DMS 273 treated with DMSO at 0.1 percent for 48 hours (cell line): ENCODE measurements at places on chromosomes 6 and 20.

GRCh38 chr6:142187209-142187608 is 40.1 kb downstream of the VTA1 start:
- DNase-seq, result no peak

GRCh38 chr6:23655525-23655924 is 470.5 kb upstream of the NRSN1 start:
- no peak for DNase-seq

DNA sequence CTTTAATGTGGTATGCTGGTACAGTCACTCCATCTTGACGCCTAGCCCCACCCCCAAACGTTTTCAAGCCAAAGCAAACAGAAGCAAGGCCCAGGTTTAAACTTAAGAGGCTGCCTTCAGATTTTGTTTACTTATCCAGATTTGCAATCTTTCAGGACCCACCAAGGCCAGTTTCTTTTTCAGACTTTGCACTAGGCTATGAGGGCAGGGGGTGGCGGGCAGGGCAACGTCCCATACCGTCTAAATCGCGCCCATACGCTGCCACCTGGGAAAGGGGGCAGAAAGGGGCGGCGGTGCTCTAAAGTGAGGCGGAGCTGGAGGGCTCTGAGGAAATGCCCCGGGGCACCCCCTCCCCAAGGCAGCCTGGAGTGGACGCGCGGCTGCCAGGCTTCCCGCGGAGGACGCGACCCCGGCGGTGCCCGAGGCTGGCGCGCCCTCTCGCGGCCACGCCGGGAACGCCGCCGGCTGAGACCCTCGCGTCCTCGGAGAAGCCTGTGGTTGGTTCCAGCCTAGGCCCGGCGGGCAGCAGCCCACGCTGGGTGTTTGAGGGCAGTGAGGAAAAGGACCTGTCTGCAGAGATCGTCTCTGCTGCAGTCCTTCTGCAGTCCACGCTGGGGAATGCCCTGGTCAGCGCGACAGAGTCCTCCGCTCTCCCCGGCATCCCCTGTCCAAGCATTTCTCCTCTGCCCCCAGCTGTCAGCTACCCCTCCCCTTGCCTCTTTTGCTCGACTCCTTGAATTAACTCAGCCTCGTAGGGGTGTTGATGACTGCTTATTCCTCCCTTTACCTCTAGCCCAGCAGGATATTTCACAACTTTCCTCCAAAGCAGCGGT is 129.2 kb upstream of the PRND start:
- DNase-seq, result no peak

DNA sequence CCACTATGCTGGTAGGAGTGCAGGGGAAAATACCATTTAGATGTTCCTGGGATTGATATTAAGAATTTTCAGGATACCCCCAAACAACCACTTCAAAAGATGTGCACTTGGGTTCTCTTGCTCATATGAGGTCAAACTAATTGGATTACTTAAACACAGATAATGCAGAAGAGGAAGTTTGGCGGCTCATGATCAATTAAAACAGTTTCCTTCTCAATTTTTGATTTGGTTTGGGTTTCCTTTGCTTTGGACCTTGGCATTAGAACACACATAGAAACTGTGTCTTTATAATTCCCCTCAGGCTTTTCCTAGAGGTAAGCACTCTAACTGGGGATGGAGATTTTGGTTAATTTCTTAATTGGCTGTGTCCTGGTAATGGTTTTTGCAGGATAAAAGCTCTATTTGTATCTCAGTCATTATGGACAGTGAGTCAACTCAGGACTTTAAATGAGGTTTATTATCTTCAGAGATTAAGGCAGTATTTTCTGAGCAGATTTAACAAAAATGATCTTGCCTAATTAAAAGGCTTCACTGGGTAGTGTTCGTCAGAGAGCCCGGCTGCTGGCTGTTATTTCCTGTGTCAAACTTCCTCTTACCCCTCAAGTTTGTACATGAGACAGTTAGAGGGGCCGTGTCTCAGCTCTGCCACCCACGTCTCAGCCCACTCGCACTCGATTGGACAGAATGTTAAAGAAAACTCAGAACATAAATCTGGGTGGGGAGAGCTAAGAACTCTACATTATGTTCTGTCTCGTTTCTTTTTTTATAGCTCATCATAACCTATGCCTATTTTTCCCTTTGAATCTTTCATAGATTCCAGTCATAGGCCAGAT is 50.3 kb upstream of the PREP start:
- DNase-seq, result no peak

DNA sequence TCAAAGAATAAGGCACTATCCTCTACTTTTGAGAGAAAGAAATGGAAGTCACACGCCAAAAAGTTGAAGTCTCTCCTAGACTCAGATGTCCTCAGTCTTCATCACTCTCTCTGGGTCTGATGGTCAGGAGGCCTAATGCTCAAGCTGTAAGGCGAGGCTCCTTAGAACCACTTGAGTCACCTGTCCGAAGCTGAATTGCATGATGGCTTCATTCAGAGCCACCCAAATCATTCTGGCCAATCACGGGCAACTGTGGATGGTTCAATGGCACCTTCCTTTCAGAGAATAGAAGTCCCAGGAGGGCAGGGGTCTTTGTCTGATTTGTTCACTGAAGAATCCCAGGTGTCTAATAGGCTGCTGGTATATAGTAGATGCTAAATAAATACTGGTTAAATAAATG is 69.4 kb upstream of the RNF24 start:
- no peak for DNase-seq

DNA sequence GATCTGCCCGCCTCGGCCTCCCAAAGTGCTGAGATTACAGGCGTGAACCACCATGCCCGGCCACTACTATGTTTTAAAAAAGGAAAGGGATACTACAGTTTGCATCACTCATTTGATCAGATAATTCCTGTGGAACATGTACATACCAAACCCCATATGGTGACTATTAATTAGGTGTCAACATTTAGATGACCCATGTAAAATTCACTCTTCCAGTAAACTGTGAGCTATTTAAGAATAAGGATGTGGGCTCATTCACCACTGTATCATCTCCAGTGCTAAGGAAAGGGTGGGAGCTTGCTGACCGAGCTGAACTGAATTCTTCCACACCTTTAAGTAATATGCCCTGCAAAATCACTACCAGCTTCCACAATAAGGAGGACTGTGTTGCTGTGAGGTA is 127.5 kb downstream of the BTBD9 start:
- DNase-seq, result no peak

GRCh38 chr6:118401325-118401975 is 146.6 kb upstream of the PLN start:
- DNase-seq, result no peak

DNA sequence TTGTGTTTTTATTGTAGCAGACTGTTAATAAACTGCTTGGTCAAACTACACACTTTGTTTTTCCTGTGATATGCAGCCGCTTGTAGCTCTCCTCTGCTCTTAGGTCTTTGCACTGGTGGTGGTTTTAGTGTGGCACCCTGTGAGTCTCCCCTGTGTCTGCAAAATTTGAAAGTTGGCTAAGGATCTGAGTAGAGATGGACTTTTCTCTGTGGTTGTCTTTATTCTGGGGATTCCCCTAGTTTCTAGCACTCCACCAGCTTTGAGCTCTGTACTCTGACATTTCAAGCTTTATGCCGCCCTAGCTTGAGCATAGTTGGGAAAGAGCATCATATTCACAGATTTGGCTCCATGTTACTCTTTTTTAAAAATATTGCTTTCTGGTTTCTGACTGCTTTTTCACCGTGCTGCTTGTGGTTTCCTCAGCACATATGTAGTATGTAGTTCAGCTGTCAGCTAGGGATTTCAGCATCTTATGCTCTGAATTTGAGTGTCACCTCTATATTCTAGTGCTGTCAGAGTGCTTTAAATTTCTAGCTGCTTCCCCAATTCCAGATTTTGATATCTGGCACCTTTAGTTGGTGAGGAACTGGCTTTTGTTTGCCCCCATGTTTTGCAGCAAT is 25.4 kb downstream of the CDYL start:
- DNase-seq, result no peak

DNA sequence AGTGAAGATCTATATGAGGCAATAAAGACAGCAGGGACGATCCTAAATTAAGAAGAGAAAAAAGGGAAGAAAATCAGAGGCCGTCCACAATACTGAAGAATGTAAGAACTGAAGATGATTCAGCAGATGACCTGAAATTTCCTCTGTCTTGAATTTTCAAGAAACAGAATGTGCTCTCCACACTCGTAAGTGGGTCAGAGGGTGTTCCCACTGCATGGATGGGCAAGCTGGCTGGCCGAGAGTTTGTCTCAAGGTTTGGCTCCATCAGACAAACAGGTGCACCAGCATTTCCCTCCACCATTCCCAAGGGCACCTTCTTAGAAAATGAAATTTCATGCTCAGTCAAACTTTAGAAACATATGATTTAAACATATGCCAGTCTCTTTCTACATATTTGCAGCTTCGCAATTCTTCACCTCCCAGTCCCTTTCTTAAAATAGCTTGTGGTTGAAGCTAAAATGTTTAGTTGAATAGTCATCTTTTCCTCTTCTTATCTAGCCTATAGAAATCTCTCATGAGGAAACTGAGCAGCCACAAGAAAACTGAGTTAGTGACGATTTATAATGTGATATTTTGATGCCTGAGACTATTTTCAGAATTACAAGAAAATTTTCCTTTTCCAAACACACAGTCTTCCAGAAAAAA is 576.4 kb downstream of the PRKN start:
- DNase-seq, result no peak

DNA sequence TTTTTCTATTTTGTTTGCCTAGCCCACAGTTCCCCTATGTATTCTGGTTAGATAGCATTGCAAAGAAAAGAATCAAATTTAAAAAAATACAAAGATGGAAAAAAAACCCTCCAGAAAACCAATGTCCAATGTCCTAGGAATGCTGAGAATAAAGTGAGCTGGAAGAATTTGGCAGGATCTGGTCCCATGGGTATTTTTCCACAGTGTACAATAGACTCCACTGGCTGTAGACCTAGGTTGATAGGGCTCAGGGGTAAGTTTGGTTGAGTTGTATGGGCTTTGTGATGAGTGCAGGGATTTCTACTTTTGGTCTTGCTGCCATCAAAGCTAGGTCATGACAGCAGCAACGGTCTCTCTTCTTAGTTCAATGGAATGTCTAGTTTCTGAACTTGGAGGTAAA is 41.5 kb downstream of the SLC22A2 start:
- DNase-seq, result no peak

GRCh38 chr6:1708820-1709219 is 99.1 kb downstream of the FOXC1 start:
- no peak for DNase-seq

- no peak for DNase-seq
These were observed 545 bp downstream of the ACTR5 start for GRCh38 chr20:38748861-38749149.

- no peak for DNase-seq
These were observed 239.8 kb downstream of the TBX18 start for GRCh38 chr6:84524636-84525035.

- DNase-seq, result no peak
These were observed 49.7 kb downstream of the AKAP12 start for GRCh38 chr6:151289399-151290007.

- DNase-seq, result no peak
These were observed 189.9 kb upstream of the EYA4 start for GRCh38 chr6:133051240-133051639.

- DNase-seq, result no peak
These were observed 40.3 kb upstream of the OGFRL1 start for GRCh38 chr6:71248306-71248765.

DNA sequence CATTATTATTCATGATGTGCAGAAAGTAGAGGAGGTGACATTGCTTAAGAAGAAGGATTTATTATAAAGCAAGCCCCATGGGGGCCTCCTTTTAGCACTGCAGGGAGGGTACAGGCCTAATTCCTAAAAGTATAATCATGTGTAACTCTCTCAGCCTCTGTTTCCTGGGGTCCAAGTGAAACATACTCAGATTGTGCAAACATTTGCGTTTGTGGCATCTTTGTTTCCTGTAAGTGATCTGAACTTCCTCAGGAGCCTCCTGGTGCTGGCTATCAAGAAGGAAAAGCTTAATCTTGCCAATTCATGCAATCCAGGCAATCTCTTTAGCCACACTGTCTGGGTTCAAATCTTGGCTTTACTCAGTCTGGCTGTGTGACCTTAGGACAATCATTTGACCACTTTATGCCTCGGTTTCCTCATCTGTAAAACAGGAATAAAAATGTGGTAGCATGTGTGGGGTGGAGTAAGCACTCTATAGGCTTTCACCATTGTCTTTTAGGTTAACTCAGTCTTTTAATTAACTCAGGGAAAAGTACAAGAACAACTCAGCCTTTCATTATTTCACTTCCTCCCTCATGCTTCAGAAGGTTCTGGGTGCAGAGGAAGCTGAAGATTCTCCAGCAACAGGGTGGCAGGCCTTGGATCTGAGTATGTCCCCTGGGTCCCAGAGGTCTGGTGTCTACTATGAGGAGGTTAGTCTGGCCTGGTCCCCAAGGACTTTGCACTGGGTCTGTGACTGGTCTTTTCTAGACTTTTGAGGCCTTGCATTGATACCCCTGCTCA is 831 bp upstream of the SIRPB2 start:
- no peak for DNase-seq

DNA sequence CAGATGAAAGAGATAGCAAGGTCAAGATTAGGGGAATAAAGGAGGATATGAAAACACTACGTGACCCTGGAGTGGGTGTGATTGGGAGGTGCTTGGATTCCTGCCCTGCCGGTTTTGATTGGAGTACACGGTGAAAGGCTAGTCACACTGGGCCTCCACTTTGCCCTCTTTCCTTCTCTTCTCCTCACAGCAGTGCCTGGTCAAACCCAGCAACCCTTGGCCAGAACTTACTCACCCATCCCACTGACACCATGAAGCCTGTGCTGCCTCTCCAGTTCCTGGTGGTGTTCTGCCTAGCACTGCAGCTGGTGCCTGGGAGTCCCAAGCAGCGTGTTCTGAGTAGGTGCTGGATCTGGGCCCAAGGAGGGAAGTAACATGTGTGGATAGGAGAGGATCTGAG is at the start of gene WFDC13:
Gene WFDC13 (plus strand): TSS at position 166 of the 400 bp plus-strand sequence. CDS start 86 bp downstream, at position 252.
- DNase-seq, result no peak

DNA sequence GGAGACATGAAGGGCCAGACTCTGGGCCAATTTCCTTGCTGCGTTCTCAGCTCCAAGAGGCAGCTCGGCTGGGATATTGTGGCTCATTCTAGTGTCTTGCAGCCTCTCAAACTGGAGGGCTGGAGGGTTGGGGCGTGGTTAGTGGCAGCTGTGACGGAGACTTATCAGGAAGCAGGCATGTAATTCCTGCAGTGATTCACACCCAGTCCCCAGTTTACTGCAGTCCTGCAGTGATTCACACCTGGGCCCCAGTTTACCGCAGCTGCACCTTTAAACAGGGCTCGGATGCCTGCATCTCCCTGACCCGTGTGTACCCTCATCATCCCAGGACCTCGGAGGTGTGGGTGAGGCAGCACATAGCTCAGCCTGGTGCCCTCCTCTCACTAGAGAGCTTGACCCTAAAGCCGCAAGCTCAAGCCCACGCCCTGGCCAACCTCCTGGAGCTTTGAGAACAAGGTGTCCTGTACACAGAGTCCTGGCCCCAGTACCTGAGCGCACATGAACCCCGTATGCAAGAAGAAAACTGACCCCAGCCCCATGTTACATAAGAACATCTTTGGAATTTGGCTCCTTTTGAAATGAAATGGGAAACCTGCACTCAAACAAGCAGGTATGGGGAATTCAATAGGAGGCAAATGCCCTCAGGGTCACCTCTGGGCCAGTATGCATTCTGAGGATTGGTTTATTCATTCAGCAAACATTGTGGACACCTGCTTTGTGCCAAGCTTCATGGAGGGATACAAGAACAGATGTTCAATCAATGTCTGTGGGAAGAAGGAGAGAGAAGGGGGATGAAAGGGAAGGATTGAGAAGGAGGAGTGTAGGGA is 55.3 kb upstream of the FAM83D start:
- DNase-seq, result no peak

- no peak for DNase-seq
These were observed 34.0 kb upstream of the COL10A1 start for GRCh38 chr6:116159782-116160524.
